ENCODE measurements at places on chromosomes 5 and 9. TPM values are rescaled to one million over a fixed set of nuclear protein-coding genes. Genes with fewer than 3 reads are reported as not detected.
A peak's percentile ranks its signal among the peaks of the same experiment; 100 is the strongest.

DNA sequence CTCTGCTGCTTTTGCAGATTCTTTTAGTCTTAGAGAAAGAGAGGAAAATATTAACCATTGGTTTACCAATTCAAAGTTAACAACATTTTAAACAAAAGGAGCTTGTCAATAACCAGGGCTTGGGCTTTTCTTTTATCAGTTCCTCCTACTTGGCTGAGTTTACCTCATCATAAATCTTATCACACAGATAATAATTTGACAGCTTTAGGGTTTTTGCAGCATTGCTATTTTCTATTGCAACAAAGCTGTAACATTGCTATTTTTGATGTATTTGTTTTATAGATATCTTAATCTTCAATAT is 9.8 kb upstream of the ABL1 start:
- DNase-seq, result no peak

DNA sequence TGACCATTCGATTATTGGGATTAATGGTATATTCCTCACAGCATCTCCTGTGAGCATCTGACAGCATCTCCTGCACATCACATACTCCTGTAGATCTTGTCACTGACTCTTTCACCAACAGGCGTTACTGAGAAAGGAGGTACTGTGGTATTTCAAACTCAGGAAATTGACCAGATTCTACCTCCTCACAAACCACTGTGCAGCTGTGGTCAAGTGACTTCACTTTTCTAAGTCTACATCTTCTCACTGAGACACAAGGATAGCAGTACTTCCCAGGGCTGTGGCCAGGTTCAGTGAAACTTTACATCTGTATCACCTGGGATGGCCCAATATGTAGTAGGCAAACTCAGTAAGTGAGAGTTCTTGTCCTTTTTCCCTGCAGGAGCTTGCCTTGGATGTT is 332.3 kb upstream of the ADAMTSL1 start:
- no peak for DNase-seq

- DNase-seq, result no peak
Measured at GRCh38 chr5:3025392-3025791, 273.9 kb upstream of the IRX2 start.

GRCh38 chr9:4894076-4894475 is 91.0 kb upstream of the JAK2 start:
- DNase-seq, result no peak

GRCh38 chr9:94082553-94082952 is 1.7 kb upstream of the PTPDC1 start:
- DNase-seq, result no peak

- no peak for DNase-seq
Measured at GRCh38 chr5:179768326-179769085, 25.3 kb upstream of the LTC4S start.

DNA sequence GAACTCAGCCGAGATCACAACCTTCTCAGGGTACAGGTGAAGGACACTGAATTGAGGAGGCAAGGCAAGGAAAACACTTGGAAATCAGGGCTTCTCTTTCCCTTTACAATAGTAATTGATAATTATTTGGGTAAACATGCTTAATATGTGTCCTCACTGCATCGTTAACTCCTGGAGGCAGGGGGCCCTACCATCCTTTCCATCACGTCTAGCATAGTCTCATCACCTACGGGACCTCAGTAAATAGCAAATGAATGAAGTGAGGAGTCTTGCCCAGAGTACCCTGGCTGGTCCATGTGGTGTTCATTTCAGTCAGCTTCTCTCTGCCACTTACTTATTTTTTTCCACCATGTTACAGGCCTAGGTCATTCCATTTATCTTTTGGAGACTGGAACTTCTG is 2.3 kb downstream of the F2RL1 start:
- DNase-seq, result no peak

- DNase-seq, result no peak
Measured at GRCh38 chr5:68279984-68280383, 64.4 kb downstream of the PIK3R1 start.

DNA sequence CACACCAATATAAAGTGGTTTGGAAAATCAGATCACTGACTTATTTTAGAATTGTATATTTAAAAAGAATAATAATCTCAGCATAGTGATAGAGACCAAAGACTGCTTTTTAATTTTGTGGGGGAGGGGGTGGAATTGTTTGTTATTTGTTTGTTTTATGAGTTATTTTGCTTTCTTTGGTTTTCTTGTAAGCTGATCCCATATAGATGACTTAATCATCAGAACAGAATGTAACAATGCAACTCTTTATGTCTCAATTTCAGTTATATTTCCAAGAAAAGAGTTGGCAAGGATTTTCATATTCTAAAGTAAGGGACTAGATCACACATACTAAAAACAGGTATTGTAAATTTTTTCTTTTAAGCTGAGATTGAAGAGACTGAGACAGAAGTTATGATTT is 984.9 kb downstream of the TLE4 start:
- DNase-seq, result no peak

GRCh38 chr5:134114886-134115805 is 665 bp downstream of the TCF7 start:
- no peak for DNase-seq

DNA sequence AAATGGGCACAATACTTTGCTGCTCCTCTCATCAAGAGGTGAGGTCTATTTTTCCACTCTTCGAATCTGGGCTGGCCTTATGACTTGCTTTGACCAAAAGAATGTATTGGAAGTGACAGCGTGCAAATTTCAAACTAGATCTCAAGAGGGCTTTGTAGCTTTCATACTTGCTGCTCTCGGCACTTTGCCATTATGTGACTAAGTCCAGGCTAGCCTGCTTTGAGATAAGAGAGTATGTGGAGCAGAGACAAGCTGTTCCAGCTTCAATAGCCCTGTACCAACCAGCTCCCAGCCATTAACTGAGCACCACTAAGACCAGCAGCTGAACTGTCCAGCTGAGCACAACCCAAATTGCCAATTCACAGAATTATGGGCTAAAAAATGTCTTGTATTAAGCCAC is 124.6 kb downstream of the ACER2 start:
- DNase-seq, result no peak

DNA sequence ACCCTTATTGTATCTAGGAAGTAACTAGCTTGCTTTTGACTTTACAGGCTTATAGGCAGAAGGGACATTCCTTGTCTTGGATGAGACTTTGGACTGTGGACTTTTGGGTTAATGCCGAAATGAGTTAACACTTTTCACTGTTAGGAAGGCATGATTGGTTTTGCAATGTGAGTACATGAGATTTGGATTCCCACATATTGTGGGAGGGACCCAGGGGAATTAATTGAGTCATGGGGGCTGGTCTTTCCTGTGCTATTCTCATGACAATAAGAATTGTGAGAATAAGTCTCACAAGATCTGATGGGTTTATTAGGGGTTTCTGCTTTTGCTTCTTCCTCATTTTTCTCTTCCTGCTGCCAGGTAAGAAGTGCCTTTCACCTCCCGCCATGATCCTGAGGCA is 417.5 kb downstream of the HINT1 start:
- no peak for DNase-seq

- no peak for DNase-seq
Measured at GRCh38 chr9:8683496-8683895, 883.9 kb upstream of the DMAC1 start.

GRCh38 chr5:14810928-14811572 is 60.5 kb downstream of the ANKH start:
- no peak for DNase-seq

- no peak for DNase-seq
Measured at GRCh38 chr9:38214432-38214831, 145.4 kb upstream of the SHB start.

GRCh38 chr5:1523793-1524480 is at the start of gene LPCAT1:
Gene LPCAT1 (minus strand): TSS chr5:1523960. CDS start chr5:1523844, 116 bp downstream.
- DNase-seq, result no peak

GRCh38 chr5:134584662-134585061 is 48.0 kb downstream of the SAR1B start:
- no peak for DNase-seq

DNA sequence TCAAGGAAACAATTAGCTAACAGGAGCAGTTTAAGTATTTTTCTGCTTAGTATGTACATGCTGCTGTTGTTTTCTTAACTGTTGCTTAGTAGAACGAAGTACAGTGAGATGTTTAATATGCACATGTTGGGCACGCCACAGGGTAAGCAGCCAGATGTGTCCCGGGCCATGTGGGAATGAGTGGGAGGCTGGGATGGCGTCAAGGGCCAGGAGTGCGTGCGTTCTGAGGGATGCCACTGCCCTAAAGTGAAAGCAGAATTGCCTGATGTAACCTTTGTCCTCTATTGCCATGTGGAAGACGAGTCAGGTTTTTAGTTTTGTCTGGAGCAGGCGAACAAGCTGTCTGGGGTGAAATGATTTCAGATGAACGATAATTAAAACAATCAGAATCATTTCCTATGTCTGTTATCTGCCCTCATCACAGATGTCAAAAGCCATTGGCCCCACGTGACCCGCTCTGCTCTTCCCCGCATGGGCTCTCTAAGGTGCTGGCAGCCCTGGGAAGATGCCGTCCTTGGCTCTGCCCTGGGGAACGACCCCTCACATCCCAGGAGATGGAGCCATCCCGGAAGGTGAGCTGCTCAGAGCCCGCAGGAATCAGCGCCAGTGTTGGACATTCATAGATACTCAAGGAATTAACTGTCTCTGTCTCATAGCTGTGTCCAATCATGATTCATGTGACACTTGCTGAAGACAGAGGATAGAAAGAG is 356.6 kb upstream of the IRX4 start:
- DNase-seq, result no peak

DNA sequence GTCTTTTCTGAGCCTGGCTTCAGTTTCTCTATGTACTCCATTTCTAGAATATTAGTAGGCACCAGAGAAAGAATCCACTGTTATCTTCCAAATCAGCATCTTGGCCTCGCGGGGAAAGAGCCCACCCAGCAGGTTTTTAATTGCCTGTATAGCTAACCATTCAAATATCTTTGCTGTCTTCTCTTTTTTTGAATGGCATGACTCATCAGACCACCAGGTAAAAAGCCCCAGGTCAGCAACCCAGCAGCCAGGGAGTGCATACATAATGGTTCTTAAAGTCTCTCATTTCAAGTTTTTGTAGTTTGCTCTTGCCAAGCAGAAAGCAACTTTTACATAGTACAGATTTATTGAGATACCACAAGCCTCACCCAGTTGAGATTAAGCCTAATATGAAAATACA is 50.7 kb downstream of the TMEM167A start:
- no peak for DNase-seq

DNA sequence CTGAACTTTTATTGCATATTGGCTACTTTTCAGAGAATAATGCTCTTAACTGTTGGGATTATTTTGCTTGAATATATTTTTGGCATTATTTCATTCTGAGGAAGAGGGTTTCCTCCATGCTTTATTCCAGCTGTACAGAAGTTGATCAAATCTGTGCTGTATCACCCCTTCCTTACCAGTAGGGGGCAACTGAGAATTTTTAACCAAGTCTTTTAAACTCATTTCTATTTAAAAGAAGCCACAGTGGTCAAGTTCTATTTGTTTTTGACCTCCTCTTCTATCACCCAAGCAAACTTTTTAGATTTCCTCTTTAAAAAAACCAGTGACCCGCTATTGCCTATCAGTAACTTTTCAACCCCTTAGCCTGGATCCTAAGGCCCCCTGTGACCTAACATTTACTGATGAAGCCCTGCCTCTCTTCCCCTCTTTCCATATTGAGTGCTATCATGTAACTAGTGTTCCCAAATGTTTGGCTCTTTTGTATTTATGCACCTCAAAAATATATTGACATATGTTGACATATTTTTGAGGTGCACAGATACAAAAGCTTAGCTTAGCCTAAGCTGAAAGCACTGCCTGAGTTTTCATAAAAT is 80.6 kb downstream of the FBXO4 start:
- peak; percentile 17 for DNase-seq

- no peak for DNase-seq
Measured at GRCh38 chr5:175920231-175920811, 47.8 kb downstream of the THOC3 start.

GRCh38 chr5:132423438-132423898 is 54.0 kb downstream of the SLC22A5 start:
- DNase-seq, result no peak

DNA sequence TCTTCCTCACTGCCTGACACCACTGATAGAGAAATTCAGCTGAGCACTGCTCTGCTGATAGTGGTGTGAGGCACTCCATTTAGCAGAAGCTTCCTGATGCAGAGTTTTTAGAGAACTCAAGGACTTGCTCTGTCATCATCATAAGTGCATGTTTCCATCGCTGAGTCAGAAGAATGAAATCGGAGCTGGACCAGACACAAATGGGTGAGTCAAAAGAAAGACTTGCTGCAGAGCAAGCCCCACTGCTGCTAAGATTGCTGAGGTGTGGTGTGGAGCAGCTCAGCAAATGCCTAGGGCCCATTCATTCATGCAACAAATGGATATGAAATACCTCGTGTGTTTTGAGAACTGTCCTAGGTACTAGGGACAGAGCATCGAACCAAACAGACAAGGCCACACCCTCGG is 410.2 kb upstream of the SLC30A5 start:
- DNase-seq, result peak; percentile 42

GRCh38 chr5:65066387-65067146 is 297.8 kb downstream of the CWC27 start:
- DNase-seq, result no peak

- DNase-seq, result no peak
Measured at GRCh38 chr5:94690778-94691177, 72.3 kb downstream of the SLF1 start.

- DNase-seq, result no peak
Measured at GRCh38 chr9:2531481-2531880, 90.1 kb upstream of the VLDLR start.

DNA sequence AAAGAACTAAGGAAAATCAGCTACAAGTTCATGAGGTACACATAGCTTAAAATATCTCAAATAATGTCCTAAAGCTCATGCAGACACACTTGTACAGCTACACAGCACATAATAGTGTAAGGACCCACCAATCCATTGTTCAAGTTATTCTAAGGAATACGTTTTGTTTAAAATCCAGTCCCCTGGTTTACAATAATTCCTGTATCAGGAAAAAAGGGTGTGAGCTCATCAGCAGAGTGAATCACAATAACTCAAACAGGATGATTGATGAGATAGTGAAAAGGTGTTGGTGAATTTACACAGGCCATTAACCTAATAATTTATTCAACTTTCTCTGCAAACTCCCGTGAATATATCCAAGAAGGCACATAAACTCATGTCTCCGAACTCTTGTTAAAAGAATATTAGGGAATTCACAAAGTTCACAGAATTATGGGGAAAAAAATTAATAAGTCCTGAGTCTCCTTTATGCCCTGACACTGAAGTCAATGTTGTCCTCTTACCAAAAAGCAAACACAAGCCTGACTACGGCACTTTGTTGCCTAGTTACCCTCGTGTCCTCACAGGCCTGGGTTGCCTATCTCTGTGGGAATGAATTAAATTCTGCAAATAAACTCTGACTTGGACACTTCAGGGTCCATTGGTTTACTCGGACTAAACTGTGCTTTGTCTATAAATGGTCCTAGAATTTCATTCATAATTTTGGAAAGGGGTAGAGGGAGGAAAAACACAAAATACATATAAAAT is 142.8 kb upstream of the PDE4D start:
- DNase-seq, result no peak

Gene PTPN3
- total RNA-seq, result 10.4 TPM

Gene PCDHA9
- 0.21 TPM for total RNA-seq

Gene TAF11L13
- not detected for total RNA-seq

Gene MTMR12
- 42.4 TPM for total RNA-seq

Gene DAPK1
- total RNA-seq, result 0.87 TPM

Gene IL33
- total RNA-seq, result not detected

Gene OR2Y1
- total RNA-seq, result not detected

Gene IRX2
- total RNA-seq, result 0.10 TPM

Gene GPR150
- 0.54 TPM for total RNA-seq

Gene DMRT3
- not detected for total RNA-seq

Data from Panc1 (cell line).